ENCODE measurements at places on chromosomes 4 and X. TPM values are rescaled to one million over a fixed set of nuclear protein-coding genes. Genes with fewer than 3 reads are reported as not detected.

- no peak for DNase-seq
These were observed 1.8 kb upstream of the EXOSC9 start for GRCh38 chr4:121799208-121799823.

DNA sequence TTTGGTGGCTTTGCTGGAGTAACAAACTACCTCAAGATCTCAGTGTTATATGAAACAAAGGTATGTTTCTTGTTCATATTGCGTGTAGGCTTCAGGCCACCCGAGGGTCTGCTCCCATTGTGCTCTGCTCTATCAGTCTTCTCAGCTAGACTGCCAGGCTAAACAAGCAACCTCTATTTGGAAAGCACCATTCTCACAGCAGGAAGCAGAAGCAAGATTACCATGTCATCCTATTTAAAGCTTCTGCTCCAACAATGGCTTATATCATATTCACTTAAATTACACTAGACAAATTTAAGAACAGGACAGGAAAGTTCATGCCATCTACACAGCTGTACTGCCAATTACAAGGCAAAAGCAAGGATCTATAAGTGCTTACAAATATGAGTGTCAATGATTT lies 385.8 kb downstream of the PPARGC1A start:
- DNase-seq, result no peak

DNA sequence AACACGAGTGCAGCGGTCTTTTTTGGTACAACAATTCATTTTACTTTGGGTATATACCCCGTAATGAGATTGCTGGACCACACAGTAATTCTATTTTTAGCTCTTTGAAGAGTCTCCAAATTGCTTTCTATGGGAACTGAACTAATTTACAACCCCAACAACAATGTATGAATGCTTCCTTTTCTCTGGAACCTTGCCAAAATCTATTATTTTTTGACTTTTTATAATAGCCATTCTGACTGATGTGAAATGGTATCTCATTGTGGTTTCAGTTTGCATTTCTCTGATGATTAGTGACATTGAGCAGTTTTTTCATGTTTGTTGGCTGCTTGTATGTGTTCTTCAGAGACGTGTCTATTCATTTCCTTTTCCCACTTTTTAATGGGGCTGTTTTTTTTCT lies 240.8 kb downstream of the STK32B start:
- DNase-seq, result no peak

- DNase-seq, result no peak
These were observed 30.9 kb upstream of the DDX3X start for GRCh38 chrX:41303013-41303412.

DNA sequence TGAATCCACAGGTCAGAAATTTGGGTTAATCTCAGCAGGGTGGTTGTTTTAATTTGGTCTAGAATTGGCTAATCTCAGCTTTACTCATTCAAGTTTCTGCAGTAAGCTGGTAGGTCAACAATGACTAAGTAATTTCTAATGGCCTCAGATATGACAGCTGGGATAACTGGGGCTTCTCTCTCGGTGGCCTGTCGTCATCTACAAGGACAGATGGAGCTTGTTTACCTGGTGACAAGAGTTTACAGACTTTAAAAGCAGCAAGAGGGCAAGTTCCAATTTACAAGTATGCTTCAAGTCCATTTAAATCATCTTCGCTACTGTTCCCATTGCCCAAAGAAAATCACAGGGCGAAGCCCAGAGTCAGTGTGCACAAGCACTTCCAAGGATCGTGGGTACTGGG lies 453.9 kb downstream of the PDHA2 start:
- DNase-seq, result no peak

- no peak for DNase-seq
These were observed 1972.6 kb downstream of the ARAP2 start for GRCh38 chr4:34271479-34272355.

DNA sequence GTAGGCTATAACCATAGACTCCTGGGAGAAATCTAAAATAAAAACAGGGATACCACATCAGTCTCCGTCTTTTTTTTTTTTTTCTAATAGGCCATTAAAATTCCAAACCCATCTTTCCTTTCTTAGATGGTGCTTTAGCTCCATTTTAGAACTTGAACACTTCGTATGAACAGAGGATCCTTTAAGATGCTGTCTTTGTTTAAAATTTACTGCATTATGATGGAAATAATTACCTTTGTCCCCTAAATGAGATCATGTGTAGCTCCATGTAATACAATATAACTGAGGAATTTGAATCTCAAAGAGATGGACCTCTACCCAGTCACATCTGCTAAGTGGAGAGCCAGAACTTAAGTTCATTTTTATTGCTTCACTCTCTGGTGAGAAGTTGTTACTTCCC lies 47.9 kb downstream of the CEP135 start:
- no peak for DNase-seq

DNA sequence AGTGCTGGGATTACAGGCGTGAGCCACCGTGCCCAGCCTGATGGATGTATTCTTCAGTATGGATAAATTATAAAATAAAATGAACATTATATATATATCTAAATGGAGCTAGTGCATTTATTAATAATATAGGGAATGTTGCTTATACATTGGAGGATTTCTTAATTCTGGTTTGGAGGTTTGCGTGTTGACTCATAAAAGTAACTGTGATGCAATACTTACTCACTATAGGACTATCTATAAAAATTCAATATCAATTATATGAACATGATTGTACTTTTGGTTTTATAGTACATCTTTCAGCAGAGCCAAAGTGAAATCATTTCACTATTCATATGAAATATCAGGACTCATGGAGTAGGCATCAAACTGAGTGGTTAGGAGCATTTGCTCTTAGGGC lies 3.2 kb upstream of the AREG start:
- DNase-seq, result no peak

Gene AKAP14
- not detected for total RNA-seq

DNA sequence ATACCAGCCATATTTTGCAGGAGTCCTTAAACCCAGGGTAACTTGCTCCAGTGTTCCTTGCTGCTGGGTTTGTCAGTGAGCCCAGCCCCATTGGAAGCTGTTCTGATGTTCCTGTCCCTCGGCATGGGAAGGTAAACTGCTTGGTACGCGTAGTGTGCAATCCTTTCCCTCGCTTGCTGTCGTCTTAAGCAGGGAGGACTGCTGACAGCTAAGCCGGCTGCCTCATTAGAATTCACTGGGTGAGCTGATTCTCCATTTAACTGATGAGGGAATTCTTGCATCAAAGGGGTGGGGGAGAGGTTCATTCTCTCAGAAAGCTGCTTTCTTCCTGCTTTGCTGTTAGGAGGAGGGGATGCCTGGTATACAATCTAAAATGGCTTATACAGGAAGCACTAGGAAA lies 164.6 kb downstream of the MID1IP1 start:
- no peak for DNase-seq

- no peak for DNase-seq
These were observed 42.4 kb upstream of the AGA start for GRCh38 chr4:177484613-177485021.

Gene BEND4
- total RNA-seq, result 1.4 TPM

- DNase-seq, result no peak
These were observed 20.3 kb upstream of the ABCG2 start for GRCh38 chr4:88178626-88179231.

Gene F8
- total RNA-seq, result 1.4 TPM

Gene TCEAL1
- total RNA-seq, result 63.6 TPM

DNA sequence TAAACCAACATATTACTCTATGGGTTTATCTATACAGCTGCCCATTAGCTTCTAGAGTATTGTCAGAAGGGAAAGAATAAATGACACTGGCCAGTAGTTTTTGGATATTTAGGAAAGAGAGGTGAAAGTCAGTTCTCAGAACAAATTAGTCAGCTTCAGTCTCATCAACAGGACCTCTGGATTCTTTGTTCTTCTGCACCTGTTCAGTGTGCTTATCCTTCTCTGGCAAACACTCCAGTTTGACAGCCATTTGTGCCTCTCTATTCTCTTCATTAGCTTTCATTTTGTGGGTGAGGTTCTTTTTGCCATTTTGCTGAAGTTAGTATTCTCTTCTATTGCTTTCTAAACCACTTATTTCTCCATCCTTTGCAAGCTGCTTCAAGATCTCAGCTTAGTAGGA lies 107.0 kb downstream of the PCDH18 start:
- no peak for DNase-seq
